Activated CD8-positive, alpha-beta memory T cell treated with anti-CD3 and anti-CD28 coated beads for 48 hours (primary cell): ENCODE measurements at places on chromosomes 2 and 18.

DNA sequence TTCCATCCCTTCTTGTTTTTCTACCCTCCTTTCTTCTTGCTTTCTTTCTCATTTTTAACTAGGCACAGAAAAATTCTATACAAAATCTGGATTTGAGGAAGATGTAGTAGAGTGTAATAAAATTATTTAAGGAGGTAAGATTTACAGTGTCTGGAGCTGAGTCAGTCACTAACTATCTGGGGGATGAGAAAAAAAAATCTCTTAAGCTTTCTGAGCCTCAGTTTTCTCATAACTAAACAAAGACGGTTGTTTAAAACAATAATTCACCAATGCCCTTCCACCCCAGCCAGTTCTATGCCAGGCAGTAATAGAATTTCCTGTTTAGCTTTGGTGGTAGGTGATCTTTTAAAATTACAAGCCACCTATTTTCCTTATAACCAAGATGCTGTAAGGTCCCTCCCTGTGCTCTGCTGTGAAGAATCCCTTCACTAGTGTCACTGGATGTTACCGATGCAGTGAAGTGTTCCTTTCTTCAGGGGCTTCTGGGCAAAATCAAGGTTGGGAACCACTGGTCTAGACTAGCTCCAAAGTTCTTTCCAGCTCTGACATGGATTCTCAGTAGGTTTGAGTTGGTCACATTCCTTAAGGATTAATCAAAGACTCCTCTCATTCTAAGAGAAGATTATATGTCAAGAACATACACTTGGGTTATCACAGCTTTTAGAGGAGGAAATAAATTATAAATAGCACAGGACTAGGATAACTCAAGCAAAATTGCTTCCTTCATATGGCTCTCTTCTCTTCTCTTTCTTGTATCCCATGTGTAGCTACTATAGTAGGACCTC is 289.0 kb downstream of the CDH2 start:
- DNase-seq: no peak

DNA sequence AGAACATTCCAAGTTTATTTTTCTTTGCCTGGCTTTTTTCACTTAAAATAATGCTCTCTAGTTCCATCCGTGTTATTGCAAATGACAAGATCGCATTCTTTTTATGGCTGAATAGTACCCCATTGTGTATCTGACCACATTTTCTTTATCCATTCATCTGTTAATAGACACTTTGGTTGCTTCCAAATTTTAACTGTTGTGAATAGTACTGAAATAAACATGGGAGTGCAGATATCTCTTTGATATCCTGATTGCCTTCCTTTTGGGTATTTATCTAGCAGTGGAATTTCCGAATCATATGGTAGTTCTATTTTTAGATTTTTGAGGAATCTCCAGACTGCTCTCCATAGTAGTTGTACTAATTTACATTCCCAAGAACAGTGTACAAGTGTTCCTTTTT is 230.5 kb downstream of the FIGN start:
- DNase-seq: no peak

- DNase-seq: no peak
Observed at GRCh38 chr2:38446418-38446817, 69.3 kb upstream of the ATL2 start.

- DNase-seq: no peak
Observed at GRCh38 chr2:55408918-55409868, 10.5 kb downstream of the CCDC88A start.

DNA sequence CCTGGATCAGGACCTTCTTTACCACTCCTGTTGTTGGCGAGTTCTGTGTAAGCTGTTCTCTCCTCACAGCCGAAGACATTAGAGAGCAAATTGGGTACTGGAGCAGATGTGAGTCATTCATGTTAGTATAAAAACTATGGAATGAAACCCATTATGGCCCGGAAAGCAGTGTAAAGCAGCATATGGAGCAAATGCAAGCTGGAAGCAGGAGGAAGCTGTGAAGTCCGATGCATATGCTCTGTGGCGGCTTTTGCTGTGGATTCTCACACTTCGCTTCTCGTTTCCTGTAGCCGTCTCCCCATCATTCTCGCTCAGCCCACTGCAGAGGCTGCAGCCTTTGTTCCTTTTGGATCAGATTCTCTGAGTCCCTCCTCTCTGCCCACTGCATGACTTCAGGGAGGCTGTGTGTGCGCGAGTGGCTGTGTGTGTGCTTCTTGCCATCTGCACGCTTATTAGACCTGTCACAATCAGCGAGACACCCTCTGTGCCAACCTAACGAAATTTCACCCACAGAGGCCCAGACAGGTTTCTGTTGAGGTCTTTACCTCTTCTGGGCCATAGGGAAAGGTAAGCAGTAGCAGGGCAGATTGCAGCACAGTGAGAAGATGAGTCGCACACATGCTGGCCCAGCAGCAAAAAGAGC is 3.3 kb upstream of the GALNT14 start:
- no peak for DNase-seq

- DNase-seq: no peak
Observed at GRCh38 chr2:174984561-174984960, 20.6 kb downstream of the CHN1 start.

DNA sequence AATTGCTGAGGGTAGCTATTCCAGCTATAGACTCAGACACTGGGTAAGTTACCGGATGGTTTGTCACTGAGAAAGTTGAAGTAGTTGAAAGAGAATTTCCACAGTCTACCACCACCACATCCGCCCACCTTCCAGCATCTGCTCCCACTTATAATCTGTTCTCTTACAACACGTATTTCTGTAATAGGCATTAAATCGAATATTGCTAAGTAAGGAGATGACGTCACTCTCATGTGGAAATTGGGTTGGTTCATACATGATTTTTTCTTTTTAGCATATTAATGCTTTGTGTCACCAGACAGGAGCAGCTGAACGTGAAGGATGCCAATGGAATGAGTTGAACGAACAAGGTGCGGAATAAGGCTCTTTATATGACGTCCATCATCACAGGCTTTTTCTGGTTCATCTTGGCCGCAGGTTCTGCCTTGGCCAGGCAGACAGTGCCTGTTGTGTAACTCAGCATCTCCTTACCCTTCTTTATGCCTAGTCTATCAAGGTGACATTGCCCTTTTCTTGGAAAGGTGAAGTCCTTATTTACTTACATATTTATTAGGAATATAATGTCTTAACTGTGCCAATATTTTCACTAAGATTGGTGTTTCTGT is 45.9 kb downstream of the THUMPD2 start:
- DNase-seq: no peak

- DNase-seq: no peak
Observed at GRCh38 chr2:48205137-48205798, 299.0 kb upstream of the FBXO11 start.

- no peak for DNase-seq
Observed at GRCh38 chr2:127661072-127661649, 14.2 kb downstream of the LIMS2 start.

GRCh38 chr2:235789552-235789951 is 295.7 kb downstream of the AGAP1 start:
- DNase-seq: no peak

DNA sequence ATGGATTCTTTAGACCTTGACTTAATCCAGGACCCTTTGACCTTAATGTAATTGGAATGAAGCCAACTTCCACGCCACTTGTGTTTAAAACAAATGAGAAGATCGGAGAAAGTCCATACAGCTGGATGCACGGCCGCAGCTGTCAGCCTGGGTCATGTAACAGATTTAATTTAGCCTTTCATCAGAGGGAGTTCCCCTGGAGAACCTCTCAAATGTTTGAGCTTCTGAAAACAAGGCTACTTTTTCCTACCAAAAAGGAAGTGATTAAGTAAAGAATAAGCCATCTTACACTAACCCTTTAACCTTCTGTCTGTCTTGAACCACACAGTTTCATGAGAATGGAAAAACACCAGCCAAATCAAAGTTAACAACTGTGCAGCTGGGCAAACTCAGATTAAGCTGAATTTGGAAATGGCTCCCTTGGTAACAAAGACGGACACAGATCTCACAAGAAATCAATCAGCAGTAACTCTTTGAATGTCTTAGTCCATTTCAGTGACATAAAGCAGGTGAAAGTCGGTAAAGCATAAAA is 103.6 kb downstream of the DOCK10 start:
- no peak for DNase-seq

DNA sequence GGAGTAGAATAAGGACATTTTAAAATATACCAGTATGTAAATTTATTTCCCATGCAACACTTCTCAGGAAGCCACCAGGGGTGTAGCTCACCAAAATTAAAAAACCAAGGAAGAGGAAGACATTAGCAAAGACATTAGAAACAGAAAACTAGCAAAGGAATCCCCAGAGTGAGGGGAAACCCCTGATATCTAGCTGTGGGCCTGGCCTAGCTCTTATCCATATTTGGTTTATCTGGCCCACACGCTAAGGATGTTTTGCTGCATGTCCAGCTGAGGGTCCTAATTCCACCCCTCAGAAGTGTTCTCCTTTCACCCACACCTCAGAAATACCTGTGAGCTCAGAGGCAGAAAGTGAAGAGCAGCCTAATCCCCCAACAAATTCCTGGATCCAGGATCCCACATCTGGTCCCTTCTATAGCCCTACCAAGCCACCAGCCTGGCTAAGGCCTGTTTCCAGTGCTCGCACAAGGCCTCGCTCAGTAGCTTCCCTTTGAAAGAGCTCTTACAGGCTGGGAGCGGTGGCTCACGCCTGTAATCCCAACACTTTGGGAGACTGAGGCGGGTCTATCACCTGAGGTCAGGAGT is 17.4 kb downstream of the OSBPL1A start:
- DNase-seq: no peak

DNA sequence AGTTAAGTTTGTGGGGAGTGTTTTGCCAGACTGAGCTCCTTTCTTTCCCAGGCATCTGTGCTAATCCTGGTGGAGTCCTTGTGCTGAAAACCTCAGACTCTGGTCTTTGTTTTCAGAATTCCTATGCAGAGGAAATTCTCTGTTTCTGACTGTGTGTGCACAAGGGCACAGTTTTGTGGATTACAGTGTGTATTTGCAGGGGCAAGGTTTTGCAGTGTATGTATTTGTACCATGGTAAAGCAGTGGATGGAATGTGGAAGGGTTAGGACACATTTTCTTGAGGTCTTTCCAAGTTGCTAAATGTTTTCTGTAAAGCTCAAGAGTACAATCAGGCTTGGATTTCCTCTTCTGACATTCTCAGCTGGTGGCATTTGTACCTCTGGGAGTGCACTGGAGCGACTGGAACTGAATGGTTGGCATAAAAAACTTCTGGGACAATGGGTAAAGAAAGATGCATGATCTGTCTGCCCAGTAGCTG is 139.5 kb upstream of the RND3 start:
- DNase-seq: no peak

DNA sequence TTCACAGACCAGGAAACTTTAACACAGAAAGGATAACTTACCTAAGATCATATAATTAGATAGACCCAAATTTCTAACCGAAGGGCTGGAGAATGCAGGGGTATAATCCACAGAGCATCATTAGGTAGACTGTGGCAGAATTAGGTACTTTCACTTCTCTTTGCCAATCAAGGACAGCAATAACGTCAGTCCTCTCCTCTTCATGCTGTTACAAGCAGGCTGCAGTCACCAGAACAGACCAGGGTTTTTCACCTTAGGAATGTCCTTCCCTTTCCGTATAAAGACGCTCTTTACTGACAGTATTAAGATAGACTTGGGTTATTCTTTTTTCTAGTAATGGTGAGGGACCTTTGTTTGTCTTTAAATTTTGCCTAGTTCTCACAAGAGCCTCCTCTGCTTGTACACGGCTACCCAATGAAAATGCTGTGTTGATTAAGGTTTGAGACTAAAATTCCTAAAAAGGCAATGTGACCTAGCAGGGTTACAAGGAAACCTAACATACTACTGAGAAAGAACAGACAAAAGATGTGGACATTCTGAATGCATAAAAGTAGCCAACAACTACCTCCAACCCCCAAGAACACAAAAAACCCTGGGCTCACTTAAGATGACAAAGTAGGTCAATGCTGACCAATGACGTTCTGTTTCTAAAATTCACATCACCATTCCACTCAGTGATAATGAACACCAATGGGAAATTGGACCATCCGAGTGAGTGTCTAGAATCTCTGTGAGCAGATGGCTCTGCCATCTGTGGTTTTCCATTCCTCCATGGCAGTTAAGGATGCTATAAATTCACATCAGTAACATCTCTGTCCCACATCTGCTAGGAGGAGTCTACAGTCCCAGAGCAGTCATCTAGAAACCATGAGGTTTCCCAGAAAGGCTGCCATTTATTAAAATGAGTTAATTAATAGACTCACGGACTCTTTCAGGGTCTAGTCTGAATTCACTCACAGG is 2.1 kb downstream of the PDIA6 start:
- DNase-seq: no peak

DNA sequence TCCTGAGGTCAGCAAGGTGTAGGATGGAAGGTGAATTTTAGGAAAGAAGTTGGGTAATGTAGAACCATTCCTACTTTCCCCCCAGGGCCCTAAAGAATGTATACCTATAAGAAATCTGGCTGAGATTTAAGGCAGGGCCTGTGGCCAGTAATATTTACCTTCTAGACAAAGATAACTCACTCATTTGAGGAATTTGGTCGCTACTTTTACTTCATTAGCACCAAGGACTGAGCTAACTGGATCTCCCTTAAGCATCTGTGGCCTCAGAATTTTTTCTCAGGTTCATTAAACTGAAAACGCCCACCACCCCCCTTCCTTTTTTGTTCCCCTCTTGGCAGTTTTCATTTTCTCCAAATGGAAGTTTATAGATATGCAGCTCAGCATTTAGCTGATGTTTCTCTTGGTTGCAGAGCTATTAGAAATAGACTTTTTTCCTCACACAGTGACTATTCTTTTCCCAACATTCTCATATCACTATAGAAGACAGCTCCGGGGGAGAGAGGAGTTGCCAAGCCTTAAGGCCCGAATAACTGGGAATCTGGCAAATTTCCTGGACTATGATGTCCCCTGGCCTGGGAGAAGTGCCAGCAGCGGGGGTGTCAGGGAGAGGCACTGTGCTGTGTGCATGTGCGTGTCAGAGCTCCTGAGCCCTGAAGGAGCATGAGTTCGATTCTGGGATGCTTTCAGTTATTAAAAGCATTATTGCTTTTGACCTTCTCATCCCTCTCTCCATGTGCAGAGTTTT is 310.9 kb downstream of the PRKCE start:
- no peak for DNase-seq

GRCh38 chr2:218904176-218904575 is 23.5 kb downstream of the WNT10A start:
- no peak for DNase-seq

DNA sequence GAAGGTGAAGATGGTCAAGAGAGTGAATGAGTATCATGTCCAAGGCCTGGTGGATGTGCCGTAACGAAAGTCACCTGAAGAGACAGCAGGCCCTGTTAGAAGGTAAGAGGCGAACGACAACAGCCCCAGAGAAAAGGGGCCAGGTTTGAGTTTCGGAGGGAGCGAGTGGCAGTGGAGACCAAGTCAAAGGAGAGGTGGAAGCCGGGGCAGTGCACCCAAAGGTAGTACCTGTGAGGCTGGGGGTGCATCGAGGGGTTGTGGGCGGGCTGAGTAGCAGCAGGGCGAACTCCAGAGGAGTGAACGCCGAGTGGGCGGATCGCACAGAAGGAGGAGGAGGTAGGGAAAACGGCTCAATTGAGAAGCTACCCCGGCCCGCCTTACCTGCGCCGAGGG is 358 bp downstream of the USP37 start:
- DNase-seq: no peak
